ENCODE measurements at places on chromosomes 12 and 14.

DNA sequence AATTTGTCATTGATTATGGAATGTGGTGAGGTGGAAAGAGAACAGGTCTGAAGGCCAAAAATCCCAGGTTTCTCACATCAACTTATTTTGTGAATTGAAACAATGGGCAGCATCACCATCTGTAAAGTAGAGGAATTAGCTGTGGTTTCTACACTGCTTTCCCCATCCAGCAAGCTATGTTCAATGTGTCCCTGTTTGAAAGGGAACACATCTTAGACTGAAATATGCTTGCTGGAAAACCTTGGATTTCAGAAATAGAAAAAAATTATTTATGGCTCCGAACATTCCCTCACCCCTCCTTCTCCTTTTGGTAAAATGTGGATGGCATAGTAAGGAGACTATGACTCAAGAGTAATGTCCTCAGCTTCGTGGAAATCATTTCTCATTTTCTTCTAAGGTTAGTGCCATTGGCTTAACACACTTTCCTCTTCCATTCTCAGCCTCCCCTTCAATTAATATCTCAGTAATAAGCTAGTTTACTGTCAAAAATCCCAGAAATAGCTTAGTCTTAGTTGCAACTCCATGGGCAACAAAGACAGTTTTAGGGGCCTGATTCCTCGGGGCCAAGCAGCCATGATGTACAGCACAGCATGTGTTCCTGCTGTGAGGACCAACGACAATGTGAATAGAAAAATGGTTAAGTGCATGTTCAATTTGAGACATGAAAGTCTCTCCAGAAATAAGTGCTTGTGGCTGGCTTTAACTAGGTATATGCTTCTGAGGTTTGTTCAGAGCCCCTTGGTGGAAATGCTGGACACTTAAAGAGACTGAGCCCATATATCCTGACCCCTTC, 205.8 kb upstream of the SLC38A2 start:
- DNase-seq = no peak

DNA sequence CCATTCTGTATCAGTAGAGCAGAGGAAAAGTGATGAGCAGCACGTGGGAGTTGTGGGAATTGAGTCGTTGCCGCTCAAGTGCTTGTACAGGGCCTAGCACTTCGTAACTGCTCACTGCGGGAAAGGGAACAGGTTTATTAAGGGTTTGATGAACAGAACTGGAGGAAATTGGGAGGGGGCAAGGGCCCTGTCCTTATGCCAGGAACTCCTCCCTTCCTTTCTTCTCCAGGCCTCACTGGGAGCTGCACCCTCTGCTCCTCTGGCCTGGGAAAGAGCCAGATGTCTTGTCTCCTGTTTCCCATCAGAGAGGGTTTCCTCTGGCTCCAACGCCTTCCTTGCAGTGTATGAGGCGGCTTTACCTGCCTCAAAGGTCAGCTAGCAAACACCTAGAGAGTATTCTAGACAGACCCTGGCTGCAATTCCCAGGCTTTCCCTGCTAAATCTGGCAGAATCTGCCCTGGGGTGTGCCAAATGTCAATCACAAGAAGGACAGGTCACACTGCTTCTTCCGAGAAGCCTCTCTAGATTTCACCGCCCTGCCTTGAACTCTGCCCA, 78.4 kb downstream of the NTF3 start:
- DNase-seq = no peak

- no peak for DNase-seq
Measured at GRCh38 chr12:118017926-118018325, 1.4 kb downstream of the RFC5 start.

- no peak for DNase-seq
Measured at GRCh38 chr14:98958048-98958631, 313.9 kb downstream of the BCL11B start.

- no peak for DNase-seq
Measured at GRCh38 chr14:28496364-28496763, 270.2 kb upstream of the FOXG1 start.

DNA sequence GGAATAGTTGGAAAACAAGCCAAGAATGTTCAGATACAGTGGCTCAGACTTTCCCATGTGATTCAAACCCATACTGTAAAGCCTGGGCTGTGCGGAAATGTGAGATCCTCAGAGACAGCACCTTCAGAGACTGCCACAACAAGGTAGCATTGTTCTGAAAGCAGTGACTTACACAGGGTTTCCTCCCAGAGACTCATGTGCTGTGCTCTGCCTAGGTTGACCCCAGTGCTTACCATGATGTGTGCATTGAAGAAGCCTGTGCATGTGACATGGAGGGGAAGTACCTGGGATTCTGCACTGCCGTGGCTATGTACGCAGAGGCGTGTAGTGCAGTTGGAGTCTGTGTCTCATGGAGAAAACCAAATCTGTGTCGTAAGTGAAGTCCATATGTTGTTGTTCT, 219.4 kb downstream of the LRRK2 start:
- DNase-seq = no peak

- no peak for DNase-seq
Measured at GRCh38 chr14:95518045-95518751, 1.7 kb upstream of the SYNE3 start.

- DNase-seq = no peak
Measured at GRCh38 chr14:71190770-71191374, 283.6 kb downstream of the PCNX1 start.

DNA sequence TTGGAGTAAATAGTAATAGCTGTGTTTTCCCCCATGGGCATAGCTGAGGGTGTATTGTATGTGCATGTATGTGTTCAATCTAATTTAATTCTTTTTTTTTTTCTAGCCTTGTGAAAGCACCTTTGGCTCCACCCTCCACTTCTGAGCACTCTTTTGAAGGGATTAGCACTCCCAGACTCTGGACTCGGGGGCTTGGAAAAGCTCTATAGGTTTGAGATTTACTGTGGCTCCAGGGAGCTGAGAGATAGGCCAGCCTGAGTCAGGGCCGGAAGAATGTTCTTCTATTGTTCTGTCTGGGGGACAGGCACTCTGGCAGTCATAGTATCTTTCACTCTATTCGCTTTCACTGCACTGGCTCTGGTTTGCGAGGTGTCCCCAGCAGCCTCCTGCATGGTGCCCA, 540.0 kb upstream of the TBX3 start:
- DNase-seq = no peak

- peak; percentile 59 for DNase-seq
Measured at GRCh38 chr12:7142056-7142644, 12.0 kb downstream of the CLSTN3 start.

- DNase-seq = no peak
Measured at GRCh38 chr14:100240668-100241032, 1.7 kb downstream of the YY1 start.

DNA sequence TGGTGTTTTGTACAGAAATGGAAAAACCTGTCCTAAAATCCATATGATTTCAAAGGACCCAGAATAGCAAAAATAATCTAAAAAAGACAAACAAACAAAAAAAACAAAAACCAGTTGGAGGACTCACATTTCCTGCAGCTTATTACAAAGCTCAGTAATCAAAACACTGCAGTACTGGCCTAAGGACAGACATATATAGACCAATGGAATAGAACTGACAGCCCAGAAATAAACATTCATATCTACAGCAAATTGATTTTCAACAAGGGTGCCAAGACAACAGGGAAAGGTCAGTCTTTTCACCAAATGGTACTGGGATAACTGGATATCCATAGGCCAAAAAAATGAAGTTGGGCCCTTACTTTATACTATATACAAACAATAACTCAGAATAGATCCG, 55.0 kb downstream of the TAOK3 start:
- DNase-seq = no peak

DNA sequence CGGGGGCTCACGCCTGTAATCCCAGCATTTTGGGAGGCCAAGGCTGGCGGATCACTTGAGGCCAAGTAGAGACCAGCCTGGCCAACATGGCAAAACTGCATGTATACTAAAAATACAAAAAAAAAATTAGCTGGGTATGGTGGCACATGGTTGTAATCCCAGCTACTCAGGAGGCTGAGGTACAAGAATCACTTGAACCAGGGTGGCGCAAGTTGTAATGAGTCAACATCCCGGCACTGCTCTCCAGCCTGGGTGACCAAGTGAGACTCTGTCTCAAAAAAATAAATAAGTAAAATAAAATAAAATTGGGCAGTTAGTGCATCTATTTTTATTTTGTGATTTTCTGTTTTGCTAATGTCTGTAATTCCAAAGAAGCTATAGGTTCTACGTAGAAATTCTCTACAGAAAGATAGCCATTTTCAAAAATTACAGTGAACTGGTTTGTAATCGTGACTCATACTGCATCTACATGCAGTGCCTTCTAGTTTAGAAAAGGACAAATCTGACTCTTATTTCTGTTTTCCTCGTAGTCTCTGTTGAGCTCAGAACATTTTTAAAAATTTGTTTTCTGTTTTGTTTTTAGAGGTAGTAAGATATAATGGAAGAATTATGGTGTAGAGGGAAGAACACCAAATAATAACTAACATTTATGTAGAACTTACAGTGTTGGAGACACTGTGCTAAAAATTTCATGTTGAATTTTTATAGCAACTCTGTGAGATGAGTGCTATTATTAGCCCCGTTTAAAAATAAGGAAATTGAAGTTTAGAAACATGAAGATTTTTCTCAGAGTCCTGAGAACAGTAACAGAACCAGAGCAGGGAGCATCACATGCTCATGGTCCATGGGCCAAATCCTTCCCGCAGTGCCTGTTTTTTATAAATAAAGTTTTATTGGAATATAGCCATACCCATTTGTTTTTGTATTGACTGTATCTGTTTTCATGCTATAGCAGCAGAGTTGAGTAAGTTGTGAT, 201.2 kb downstream of the SYNE2 start:
- DNase-seq = no peak

GRCh38 chr12:127984386-127985055, 282.4 kb upstream of the TMEM132C start:
- DNase-seq = no peak

DNA sequence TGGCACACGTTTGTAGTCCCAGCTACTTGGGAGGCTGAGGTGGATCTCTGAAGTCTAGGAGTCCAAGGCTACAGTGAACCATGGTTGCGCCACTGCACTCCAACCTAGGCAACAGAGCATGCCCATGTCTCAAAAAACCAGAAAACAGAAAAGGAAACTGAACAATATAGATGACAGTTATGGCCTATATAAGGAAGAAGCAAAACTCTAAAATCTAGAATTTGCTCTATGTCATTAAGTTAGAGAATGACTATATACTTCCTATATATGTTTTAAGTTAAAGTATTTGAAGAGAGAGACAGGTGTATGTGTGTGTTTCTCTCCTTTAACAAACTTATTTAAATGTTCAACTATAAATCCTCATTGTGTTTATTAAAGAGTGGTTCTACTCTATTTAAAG, 65.8 kb downstream of the MNAT1 start:
- DNase-seq = no peak

DNA sequence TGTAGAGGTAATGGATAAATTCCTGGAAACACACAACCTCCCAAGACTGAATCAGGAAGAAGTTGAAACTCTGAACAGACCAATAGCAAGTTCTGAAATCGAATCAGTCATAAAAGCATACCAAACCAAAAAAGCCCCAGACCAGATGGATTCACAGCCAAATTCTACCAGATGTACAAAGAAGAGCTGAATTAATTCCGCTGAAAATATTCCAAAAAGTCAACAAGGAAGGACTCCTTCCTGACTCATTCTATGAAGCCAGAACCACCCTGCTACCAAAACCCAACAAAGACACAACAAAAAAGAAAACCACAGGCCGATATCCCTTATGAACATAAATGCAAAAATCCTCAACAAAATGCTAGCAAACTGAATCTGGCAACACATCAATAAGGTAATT, 81.5 kb downstream of the SLC38A4 start:
- no peak for DNase-seq

- no peak for DNase-seq
Measured at GRCh38 chr12:25438638-25439037, 114.4 kb downstream of the LMNTD1 start.

DNA sequence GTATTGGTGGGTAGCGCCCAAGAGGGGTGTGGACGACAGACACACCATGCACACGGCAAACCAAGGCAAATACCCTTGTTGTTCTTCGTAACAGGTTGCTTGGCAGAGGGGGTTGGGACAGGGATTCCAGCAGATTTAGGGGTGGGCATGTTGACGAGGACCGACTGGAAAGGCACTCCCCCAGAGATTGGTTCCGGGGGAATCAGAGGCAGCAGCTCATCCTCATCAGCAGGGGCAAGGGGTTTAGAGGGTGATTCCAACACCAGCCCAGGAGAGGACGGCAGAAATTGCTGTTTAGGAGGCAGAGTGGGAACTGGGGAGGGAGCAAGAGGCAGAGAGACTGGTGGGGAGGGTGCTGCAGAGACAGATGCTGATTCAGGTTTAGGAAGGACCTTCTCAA, 9.3 kb downstream of the NACA start:
- no peak for DNase-seq

- DNase-seq = no peak
Measured at GRCh38 chr12:77151030-77151429, 85.7 kb upstream of the E2F7 start.

DNA sequence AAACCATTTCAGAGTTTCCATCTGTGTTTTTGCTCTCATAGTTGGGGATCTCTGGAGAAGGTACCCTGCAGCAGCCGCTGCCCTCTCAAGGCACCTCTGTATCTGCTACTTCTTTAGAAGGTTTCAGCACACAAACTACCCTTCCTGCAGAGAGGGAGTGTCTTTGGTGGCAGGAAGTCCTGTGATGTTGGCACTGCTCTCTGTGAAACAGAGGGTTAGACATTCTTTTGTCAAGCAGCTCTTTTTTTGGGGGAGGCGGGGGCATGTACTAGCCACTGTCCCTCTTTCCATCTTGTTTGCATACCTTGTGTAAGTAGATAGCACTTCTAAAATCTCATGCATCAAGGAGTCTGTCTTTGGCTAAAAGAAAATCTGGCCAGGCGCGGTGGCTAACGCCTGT, 352.6 kb downstream of the BMP4 start:
- no peak for DNase-seq

- DNase-seq = no peak
Measured at GRCh38 chr12:96198965-96199364, 4.8 kb downstream of the ELK3 start.

DNA sequence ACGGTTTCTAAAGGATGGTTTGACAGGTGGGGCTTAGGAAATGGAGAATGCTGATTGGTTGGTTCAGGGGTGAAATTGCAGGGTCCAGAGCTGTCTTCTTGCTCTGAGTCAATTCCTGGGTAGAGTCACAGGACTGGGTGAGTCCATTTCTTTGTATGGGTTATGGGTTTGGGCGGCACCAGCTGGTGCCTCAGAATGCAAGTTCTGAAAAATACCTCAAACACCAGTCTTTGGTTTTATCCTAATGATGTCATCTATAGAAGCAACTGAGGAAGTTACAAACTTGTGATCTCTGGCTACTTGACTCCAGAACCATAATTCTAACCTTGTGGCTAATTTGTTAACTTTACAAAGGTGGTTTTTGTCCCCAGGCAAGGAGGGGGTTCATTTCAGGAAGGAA, 47.6 kb upstream of the EIF5 start:
- DNase-seq = no peak

- DNase-seq = no peak
Measured at GRCh38 chr12:28235015-28235414, 44.8 kb downstream of the CCDC91 start.

- no peak for DNase-seq
Measured at GRCh38 chr12:68510397-68510796, 100.3 kb upstream of the RAP1B start.
